Kidney glomerular epithelial cell (primary cell): ENCODE measurements at places on chromosomes 1 and 21.
A peak's percentile ranks its signal among the peaks of the same experiment; 100 is the strongest.

GRCh38 chr1:52657702-52658101 lies 24.7 kb downstream of the SHISAL2A start:
- DNase-seq: no peak

- no peak for DNase-seq
Observed at GRCh38 chr1:26701995-26702679, 6.3 kb downstream of the ARID1A start.

DNA sequence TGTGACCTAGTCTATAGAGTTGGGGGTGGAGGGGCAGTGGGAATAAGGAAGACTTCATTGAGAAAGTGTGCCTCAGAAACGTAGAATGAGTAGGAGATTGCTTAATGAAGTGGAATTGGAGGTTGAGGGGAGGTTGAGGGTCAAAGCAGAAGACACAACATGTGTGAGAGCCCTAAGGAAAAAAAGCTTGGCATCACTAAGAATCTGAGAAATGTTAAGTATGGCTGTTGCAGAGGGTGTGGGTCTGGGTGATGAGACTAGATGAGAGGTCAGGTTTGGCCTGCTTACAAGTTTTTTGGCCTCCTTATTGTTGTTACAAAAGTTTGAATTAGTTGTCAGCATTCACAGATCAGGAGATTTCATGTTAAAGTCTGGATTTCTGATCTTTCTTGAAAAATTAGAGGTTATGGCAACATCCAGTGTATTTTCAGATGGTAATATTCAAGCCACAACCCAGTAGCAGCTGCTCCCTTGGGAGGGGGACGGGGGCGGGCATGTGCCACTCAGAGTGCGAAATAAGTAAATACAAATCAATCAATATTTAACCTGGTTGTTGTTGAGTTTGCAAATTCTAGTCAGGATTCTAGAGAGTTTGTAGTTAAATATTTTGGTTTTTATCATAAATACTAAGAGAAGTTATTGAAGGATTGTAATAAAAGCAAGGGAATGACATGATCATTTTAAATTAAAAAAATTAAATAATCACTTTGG lies 4.3 kb downstream of the MAN1A2 start:
- DNase-seq: no peak

- DNase-seq: peak; percentile 39
Observed at GRCh38 chr1:39160703-39161102, 43.8 kb upstream of the MACF1 start.

GRCh38 chr21:42140196-42140934 lies 69.2 kb downstream of the UMODL1 start:
- DNase-seq: no peak

GRCh38 chr1:89025928-89026327 lies 3.3 kb upstream of the GBP3 start:
- DNase-seq: no peak

GRCh38 chr1:160117709-160118183 lies 2.2 kb downstream of the ATP1A2 start:
- no peak for DNase-seq

GRCh38 chr1:116919802-116920201 lies 10.1 kb downstream of the PTGFRN start:
- DNase-seq: no peak

DNA sequence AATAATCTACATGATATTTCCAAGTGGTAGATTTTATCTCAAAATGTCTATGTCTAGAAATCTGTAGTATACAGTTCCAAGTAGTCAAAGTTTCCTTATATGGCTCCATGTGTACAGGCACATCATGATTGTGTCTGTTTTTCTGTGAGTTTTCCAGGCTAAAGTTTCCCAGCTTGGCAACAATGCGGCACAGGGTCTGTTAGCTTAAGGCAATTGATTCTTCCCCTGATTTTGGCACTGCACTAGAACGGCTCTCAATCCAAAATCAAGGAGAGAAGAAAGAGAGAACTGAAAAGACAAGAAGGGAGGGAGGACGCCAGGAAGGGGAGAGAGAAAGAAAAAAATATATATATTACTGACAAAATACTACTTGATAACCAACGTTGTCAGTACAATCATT lies 193.9 kb upstream of the SNX7 start:
- DNase-seq: no peak

DNA sequence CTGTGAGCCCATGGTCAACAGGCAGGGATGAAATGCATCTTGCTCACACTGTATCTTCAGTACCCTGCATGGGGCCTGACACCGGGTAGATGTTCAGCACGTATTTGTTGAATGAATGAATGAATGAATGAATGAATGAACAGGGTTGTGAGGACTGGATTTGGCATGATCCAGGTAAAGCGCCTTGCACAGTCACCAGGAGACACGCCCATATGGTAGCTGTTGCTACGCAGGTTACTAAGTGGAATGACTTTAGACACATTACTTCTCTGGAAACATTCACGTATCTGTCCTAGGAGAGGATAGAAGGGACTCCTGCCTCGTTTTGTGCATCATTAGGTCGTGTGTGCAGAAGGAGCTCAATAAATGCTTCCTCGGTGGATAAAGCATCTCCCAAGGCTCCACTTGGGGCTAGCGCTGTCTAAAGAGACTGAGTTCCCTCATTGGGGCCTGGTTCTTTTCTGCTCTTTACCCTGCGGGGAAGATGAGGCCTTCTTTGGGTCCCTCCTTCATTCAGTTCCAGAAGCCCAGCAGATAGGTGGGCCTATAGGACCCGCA lies 54.2 kb downstream of the NDUFS5 start:
- DNase-seq: no peak

- no peak for DNase-seq
Observed at GRCh38 chr1:159973350-159973940, 19.4 kb upstream of the SLAMF9 start.

DNA sequence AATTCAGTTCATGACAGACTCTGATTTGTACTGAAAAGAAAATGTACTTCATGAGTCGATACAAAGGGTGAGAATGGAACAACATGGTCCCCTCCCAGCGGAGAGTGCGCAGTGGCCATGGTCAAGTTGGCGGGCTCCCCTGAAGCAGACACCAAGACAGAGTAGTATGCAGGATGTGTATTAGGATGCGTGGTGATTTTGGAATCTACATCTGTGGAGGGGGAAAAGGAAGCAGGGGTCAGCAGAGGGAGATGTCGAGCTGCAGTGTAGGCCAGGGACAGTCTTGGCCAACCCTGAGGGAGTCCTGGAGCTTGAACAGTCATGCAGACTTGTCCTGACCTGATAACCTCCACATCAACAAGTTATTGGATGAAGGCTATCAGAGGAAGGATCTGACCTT lies 481.0 kb downstream of the OMA1 start:
- DNase-seq: no peak

GRCh38 chr1:31413405-31414001 lies 490 bp downstream of the SERINC2 start:
- DNase-seq: peak; percentile 59

DNA sequence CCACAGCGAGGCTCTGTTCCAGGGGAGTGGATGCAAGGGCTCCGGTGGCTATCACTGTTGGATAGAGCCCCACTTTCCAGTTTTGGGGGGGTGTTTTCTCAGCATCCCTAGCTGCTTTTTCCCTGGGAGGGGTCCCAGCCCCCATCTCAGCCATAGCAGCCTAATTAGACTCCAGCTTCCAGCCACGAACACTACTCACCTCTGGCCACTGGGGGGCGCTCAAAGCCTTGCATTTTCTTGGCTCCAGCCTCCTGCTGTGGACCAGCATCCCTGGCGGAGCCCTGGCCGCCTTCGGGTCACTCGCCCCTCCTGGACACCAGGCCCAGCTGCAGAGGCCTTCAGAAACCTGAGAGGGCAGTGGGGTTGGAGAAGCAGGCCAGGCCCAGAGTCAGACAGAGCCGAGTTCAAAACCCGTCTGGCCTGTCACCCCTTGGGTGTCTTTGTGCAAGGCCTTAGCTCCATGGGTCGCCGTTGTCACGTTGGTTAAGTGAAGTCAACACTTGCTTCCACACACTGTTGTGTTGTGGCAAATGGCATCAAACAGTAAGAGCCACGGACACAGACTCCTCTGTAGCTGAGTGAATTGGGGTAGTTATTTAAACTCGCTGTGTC lies 93.5 kb upstream of the ACTL8 start:
- DNase-seq: peak; percentile 2

- no peak for DNase-seq
Observed at GRCh38 chr1:185425163-185425562, 108.1 kb upstream of the IVNS1ABP start.

- no peak for DNase-seq
Observed at GRCh38 chr1:180841415-180841814, 71.3 kb upstream of the KIAA1614 start.

- no peak for DNase-seq
Observed at GRCh38 chr1:157575744-157576143, 22.1 kb downstream of the FCRL4 start.

DNA sequence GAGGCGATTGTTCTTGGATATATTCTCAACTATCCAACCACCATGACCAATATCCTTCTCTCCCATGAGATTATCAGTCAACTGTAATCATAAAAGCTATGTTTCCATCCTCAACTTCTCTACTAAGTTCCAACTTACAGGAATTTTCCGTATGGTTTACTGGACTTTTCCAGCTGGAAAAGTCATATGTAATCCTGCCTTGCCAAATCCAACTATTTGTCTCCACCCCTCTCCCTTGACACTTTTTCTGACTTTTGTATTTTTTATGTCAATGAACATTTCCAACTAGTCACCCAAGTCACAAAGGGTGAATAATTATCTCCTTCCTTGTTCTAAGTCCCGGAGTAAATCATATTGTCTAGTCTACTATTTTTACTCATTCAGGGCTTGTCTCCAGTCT lies 293.1 kb downstream of the USP25 start:
- DNase-seq: no peak

- no peak for DNase-seq
Observed at GRCh38 chr1:107858323-107858722, 106.7 kb downstream of the VAV3 start.

DNA sequence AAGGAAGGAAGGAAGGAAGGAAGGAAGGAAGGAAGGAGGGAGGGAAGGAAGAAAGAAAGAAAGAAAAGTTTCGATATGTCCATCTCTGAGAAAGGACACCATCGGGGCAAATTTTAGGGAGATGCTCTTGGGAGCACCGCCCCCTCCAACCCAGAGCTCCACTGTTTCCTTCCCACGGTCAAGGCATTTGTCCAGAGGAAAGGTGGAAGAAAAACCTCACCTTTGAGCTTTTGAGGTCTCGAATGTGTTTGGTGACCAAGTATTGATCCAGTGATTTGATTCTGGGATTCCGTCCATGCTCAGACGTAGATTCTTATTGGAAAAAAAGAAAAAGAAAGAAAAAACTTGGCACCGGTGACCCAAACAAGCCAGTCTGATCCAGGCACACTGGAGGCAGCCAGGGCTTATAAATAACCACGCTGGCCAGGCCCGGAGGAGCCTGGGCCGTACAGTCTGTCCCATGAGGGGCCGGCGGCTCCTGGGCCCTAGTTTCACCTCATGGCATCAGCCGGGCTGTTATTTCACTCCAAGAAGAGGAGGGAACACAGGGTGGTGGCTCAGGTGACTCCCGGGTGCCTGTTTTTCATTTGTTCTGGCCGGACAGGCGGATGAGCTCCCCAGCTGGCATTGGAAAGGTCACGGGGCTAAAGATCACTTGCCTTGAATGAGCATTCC lies 36.1 kb upstream of the SLC25A33 start:
- DNase-seq: no peak

GRCh38 chr1:163561580-163562295 lies 240.0 kb downstream of the NUF2 start:
- DNase-seq: no peak

GRCh38 chr1:56077206-56077605 lies 502.2 kb downstream of the PLPP3 start:
- no peak for DNase-seq

DNA sequence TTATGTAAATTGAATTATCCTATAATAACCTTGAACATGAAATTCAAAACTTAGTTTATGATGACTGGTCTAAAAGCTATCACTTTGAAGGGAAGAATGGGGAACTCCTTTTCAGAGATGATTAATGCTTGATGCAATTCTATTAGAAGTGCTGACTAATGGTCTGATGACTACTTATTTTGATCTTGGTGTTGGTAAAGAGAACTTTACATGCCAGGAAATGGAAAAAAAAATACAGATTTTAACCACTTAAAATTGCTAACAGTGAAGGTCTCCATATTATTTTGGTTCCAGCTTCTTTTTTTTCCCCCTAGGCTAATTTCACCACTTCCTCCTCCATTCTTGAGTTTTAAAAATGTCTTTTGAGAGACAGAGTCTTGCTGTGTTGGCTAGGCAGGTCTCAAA lies 22.9 kb downstream of the S1PR1 start:
- DNase-seq: peak; percentile 53

DNA sequence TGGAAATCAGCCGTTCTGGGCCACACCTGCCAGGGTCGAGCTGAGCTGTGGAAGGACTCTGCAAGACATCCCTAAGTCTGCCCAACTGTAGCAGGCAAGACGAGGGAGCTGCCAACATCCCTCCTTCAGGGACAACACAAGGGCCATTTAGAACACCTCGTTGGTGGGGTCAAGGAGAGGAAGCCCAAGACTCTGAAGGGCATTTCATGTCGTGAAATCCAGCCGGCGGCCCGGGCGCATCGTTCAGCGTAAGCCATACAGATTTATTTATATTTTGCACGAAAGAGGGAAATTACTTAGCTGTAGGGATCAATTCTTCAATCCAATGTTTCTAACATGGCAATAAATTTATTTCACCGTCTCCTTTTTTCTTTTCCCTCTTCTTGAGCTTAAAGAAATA lies 101.7 kb upstream of the ZC3H12A start:
- no peak for DNase-seq

DNA sequence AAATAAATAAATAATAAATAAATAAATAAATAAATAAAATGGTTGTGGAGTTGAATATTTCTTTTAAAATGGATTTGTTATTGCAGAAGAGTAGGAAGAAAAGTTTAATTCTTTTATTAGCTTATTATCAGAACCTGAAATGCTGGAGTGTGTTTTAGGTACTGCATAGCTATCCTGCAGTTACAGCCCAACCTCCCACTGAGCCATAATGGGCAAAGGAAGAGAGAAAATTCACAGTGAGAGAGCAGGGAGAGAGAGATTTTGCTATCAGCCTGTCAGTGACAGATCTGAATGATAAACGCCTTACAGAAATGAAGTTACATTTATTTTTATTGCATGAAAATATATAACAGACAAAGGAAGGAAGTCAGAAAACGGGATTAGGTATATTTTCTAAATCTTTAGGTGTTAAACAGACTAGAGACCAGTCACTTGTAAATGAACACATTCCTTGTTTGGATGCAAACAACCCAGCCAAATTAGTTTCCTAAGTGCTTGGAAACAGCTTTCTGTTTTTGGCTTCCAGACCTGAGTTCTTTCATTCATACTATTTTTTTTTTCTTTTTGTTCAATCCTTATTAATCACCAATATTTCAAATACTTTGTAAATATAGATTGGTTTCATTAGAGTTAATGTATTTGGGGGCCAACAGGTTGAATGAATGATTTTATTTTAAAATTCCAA lies 425.3 kb downstream of the USP25 start:
- DNase-seq: no peak

GRCh38 chr1:100955322-100955721 lies 59.4 kb downstream of the SLC30A7 start:
- peak; percentile 14 for DNase-seq

DNA sequence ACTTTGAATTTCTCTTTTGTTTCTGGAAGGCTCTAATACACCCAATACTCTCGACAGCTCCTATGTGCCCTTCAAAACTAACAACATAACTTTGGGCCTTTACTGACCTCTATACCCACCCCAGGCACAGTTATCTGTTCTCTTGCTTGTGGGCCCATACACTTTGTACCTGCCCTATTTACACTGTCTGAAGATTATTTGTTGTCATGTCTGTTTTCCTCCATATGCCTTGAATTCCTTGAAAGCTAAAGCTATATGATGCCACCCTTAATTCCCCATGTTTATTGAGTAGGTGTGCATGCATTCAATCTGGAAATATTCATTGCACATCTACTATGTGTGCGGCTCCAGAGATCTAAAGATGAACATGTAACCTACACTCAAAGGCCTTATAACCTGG lies 267.6 kb downstream of the PLPP3 start:
- no peak for DNase-seq
